ENCODE measurements at places on chromosomes 12 and 14. TPM values are rescaled to one million over a fixed set of nuclear protein-coding genes. Genes with fewer than 3 reads are reported as not detected.

REP15 gene
- 4.0 TPM for total RNA-seq

ZNF26 gene
- total RNA-seq, result 12.6 TPM

NANOG gene
- not detected for total RNA-seq

NOVA1 gene
- total RNA-seq, result 0.87 TPM

RPS6KL1 gene
- 17.7 TPM for total RNA-seq

RIPK3 gene
- 1.8 TPM for total RNA-seq

HOXC6 gene
- 6.0 TPM for total RNA-seq

PTPN21 gene
- total RNA-seq, result 22.1 TPM

CARMIL3 gene
- total RNA-seq, result 0.10 TPM

ITGB7 gene
- 2.8 TPM for total RNA-seq

LRR1 gene
- total RNA-seq, result 7.4 TPM

DHH gene
- total RNA-seq, result 0.05 TPM

LRP1-AS gene
- total RNA-seq, result not detected

GPR84 gene
- not detected for total RNA-seq

REM2 gene
- total RNA-seq, result under 0.01 TPM

VSIG10 gene
- 26.7 TPM for total RNA-seq

DNA sequence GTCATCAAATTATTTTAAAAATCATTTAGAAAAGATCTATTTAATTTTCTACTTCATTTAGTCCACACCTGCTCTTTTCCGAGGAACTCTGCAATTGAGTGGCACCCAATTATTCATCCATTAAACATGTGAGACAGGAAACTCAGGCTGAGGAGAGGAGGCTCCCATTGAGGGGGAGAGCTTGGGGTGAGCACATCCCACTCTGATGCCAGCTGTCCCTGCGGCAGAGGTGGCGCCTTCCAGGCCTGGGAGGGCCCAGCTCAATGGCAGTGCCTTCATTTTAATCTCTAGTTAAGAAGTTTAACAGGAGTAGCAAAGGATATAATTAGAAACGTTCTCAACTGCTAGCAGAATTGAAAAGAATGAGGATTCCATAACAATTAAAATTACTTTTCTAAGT, 92.0 kb downstream of the ITPR2 start:
- no peak for DNase-seq

DNA sequence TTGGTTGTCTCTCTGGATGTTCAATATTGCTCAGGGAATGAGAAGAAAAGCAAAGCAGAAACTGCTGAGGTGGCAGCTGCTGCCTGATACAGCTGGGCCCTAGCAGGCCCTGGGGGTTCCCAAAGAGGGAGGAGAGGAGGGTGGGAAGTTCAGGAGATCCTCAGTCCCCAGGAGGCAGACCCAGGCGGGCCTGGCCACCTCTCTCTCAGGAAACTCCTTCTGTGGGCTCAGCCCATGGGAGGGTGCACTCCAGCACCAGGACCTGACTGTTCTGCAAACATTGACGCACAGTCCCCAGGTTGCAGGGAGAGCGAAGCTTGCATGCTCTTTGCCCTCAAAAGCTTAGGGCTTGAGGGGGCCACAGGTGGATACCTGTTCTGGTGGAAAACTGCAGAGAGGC, 29.6 kb downstream of the IRF2BPL start:
- no peak for DNase-seq

DNA sequence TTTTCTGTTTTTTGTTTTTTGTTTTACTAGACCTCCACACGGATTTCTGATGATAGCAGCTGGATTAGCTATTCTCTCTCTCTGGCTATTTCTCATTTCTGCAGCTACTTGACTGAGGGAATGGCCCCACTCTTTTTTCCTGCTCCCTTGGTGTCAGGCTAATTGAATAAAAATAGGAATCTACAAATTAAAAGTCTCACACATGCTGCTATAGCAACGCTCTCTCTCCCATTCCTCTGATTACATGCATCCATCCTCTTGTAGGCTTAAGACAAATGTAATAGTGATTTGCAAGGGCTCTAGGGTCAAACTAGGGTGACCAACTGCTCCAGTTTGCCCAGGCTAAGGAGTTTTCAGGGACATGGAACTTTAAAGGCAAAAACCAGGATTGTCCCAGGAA, 221.8 kb downstream of the PHLDA1 start:
- DNase-seq, result no peak

DNA sequence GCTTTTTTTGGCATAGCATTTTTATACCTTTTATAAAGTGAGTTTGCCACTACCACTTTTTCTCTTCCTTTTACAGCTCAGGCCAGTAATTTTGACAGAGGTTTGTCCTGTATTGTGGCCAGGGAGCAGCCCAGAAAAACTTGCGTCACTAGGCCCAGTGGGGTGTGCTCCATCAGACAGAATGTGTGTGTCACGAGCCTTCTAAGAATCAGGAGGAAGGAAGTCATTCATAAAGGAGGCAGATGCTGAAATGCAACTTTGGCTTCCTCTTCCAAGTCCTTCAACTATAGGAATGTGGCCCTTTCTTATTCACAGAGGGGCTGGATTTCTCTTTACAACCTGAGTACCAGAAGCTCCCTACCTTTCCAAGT, 10.1 kb upstream of the RAB35 start:
- DNase-seq, result no peak

GRCh38 chr12:119463211-119463926, 128.8 kb downstream of the CCDC60 start:
- no peak for DNase-seq

DNA sequence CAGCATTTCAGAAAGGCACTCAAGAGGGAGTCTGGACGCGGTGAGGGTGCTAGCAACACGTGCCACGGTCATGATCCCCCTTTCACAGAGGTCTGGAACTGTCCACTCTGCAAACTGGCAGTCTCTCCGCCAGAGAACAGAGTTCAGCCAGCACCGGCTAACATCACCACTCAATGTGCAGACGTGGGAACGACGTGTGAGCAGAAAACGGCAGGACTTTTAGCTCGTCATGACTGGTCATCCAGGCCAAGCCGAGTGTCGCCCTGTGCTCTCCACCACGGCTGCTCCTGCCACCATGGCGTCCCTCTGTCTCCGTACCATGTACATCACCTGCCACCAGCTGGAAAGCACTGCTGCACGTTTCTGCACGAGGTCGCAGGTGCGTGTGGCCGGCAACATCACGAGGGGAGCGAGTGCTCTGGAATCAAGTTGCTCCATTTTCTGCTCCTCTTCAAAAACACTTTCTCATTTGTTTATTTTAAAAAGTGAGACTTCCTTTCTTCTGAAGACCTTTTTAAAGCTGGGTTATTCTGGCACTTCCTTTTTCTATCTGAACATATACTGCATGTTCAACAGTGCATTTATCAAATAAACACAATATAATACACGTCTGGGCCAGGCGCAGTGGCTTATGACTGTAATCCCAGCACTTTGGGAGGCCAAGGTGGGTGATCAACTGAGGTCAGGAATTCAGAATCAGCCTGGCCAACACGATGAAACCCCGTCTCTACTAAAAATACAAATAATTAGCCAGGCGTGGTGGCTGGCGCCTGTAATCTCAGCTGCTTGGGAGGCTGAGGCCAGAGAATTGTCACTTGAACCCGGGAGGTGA, 28.0 kb downstream of the SLC15A4 start:
- DNase-seq, result no peak

DNA sequence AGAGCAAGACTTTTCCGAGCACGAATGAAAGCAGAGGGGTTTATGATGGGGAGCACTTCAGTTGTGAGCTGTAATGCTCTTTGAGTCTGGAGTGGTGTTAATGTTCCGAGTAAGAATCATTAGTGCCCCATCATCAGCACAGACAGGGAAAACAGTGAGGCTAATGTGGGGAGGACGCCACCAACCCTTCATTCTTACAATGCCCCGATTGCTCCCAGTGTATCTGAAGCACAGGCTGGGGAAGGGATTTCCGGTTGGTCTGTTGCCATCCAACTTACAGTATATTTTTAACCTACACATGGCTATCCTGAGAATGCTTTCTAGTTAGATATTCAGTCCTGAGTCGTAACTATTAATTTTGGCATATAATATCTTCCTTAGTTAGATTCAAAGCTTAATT, 141.6 kb downstream of the APAF1 start:
- DNase-seq, result no peak

DNA sequence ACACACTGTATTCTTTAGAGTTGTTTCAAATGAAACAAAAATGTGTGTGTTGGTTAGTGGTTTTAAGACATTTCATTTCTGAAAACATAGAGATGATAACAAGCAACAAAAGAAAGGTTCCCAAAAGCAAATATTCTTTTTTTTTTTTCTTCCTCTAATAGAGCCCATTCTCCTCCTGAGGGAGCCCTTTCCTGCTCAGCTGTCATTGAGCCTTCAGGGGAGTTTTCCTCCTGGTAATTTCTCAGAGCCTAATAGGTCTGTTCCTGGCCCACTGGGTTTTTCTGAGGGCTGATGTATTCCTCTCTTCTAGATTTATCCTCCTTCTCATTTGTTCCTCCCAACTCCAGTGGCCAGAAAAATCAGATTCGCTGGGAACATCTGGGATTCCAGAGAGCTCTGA, 654.5 kb downstream of the NOVA1 start:
- DNase-seq, result no peak

GRCh38 chr12:132085291-132085635, 58.9 kb downstream of the DDX51 start:
- DNase-seq, result no peak

GRCh38 chr12:115611477-115611876, 666.0 kb downstream of the MED13L start:
- no peak for DNase-seq

GRCh38 chr12:51224625-51225024, 6.8 kb upstream of the POU6F1 start:
- no peak for DNase-seq

GRCh38 chr12:65276916-65277530, 1.5 kb upstream of the MSRB3 start:
- no peak for DNase-seq

GRCh38 chr14:98555440-98555839, 716.6 kb downstream of the BCL11B start:
- no peak for DNase-seq

GRCh38 chr12:117240081-117240755, 49.9 kb upstream of the FBXO21 start:
- DNase-seq, result no peak

DNA sequence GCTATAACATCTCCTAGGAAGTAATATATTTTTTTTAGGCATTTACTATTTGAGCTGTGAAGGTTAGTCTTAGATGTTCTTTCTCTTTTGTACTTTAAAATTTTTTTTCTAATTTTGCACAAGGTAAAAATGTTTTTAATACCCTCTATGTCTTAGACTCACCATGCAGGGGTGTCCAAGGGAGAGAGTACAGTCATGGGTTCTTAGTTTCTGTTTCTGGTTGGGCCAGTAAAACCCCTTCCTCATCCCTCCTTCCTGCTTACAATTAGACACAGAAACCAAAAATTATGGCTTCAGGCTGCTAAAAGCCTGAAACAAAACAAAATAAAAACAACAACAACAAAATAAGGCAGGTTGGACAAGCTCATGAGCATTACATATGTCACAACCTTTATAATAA, 193.0 kb downstream of the SYT1 start:
- DNase-seq, result no peak

DNA sequence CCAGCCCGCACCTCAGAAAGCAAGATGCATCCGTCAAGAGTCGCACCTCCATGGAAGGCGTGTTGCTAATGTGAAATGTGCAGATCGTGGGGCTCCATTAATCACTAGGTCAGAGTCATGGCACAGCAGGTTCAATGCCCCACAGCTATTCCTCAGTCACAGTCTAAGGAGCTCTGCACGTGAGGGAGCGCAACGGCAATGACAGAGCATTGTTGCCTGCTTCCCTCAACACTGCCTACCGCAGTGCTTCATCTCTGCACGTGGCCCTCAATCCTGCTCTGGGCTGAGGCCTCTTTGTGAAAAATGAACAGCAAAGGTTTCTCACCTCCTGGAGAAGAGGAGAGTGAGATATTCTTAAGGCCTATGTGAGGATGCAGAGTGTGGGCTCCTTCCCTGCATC, 995.2 kb upstream of the TMEM132C start:
- no peak for DNase-seq

DNA sequence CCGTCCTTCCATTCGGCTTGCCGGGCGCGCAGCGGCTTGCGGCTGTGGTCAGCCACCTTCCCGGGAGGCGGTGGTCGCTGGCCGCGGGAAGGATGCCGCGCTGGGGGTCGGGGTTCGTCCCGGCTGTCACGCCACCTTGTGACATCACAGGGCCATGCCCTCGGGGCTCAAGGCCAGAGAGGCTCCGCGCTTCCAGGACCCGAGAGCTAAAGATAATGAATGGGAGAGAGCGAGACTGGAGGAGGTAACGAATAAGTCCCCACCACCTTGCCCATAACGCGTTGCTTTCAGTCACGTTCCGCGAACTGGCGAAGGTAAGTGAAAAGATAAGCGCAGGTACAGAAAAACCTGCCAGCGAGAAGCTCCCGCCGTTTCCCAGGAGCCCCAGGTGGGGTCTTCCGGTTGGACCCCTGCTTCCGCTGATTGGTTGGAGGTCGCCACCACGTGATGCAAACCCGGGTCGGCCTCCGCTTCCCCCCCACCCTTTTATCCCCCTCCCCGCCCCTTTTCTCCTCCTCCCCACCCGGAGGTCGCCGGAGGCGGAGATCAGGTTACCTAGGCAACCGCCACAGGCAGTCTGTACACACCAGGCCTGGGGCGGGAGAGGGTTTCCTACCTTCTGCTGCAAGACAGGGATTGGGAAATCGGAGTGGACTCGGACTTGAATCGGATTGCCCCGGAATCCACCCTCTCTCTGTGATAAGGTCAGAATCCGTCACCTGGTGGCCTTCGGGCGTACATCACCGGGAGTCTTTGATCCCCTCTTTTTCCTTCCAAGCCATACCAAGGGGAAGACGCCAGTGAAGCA, at the start of gene LRRC9:
Gene LRRC9, plus strand, starts transcription at position 575 of the 808 bp plus-strand sequence.
- DNase-seq, result peak; percentile 50

- no peak for DNase-seq
Observed at GRCh38 chr12:121181181-121181580, 28.7 kb upstream of the P2RX4 start.

- no peak for DNase-seq
Observed at GRCh38 chr12:709455-710020, 42.8 kb upstream of the WNK1 start.

GRCh38 chr14:73685328-73685727, 28.9 kb downstream of the PNMA1 start:
- no peak for DNase-seq

GRCh38 chr12:92537290-92537960, 165.4 kb upstream of the PLEKHG7 start:
- no peak for DNase-seq

GRCh38 chr12:44287545-44287944, 451.7 kb downstream of the TMEM117 start:
- no peak for DNase-seq

All from renal cortical epithelial cell (primary cell).